Keratinocyte (primary cell): ENCODE measurements at places on chromosomes 2 and 18.

DNA sequence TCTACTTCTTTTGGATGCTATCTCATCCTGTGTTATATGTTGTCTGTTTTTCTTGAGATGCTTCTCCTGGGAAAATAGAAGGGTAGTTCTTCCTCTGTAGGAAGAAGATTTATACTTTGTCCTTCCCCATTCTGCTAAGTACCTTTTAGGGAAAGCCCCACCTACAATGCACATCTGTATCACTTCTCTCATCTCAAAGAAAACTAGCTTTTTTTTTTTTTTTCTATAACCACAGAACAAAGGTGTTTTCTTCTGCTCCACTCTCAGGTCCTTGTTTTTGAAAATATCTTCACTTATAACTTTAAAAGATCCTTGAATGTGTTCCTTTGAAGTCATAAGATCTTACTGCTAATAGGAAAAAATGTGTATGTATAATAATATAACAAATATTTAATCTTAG, 30.8 kb downstream of the CCDC150 start:
- DNase-seq, result no peak

DNA sequence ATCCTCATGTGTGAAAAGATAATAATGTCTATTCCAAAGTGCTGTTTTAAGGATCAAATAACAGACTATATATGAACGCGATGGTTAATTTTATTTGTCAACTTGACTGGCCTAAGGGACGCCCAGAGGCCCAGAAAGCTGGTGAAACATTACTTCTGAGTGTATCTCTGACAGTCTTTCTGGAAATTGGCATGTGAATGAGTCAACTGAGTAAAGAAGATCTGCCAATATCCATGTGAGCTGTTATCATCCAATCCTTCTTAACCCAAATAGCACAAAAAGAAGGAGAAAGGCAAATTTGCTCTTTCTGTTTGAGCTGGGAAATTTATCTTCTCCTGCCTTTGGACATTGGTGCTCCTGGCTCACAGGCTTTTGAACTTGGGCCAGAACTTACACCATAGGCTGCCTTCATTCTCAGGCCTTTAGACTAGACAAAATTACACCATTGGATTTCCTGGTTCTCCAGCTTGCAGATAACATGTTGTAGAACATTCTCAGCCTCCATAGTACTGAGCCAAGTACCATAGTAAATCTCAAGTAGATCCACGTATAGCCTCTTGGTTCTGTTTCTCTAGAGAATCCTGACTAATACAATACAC, 114.7 kb upstream of the DOCK10 start:
- DNase-seq, result no peak

- DNase-seq, result no peak
Observed at GRCh38 chr18:9870431-9871008, 15.3 kb upstream of the TXNDC2 start.

DNA sequence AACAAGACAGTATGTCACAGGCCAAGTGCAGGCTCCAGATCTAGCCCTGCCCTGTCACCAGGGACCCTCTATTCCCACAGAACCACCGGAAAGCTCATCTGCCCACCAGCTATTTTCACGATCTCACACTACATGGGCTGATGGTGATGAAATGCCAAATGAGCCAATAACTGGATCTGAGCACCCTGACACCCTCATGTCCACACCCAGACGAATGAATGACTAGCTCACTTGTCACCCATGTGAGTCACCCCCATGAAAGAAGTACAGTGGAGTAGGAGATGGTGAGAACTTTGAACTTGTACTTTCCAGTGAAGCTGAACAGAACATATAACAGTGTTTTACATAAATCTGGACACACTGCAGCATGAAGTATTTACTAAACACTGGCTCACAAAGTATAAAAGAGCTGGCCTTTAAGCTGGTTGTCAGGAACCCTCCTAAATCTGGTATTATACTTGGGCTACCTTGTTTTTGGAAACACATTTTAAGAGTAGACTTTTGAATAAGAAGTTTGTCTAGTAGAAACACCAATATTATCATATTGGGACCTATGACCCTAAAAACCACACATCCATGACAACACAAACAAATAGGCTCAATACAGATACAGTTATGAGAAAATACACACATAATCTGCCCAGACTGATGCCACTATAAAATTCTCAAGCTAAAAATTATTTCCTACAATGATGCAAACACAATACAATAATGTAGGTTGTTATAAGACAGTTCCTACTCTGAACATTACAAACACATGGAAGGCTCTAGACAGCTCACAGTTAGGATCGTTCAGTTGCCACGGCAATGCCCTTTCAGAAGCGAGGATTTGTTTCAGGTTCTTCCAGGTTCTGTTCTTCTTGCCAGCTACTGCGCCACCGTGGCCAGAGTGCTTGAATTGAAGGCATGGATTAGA, 19.0 kb downstream of the INO80C start:
- peak; percentile 96 for DNase-seq

GRCh38 chr2:200864176-200865034, at the start of gene CLK1:
Gene CLK1 (minus strand): TSS chr2:200864658. CDS start chr2:200861862, 2,796 bp downstream.
- DNase-seq, result no peak

DNA sequence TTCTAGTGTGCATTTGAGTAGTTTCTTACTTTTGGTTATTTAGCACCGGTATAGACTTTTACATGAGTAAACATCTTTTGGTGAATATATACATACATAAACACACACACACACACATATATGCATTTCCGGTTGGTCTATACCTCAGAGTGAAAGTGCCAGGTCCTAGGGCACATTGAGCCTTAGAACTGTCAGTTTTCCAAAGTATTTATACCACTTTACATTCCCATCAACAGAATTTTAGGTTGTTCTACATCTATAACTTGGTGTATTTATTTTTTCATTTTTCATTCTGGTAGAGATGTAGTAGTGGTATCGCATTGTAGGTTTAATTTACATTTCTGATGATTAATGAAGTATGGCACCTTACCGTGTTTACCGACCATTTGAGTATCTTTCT, 22.6 kb downstream of the MMADHC start:
- no peak for DNase-seq

GRCh38 chr2:183666031-183666430, 541.8 kb downstream of the NUP35 start:
- DNase-seq, result no peak

DNA sequence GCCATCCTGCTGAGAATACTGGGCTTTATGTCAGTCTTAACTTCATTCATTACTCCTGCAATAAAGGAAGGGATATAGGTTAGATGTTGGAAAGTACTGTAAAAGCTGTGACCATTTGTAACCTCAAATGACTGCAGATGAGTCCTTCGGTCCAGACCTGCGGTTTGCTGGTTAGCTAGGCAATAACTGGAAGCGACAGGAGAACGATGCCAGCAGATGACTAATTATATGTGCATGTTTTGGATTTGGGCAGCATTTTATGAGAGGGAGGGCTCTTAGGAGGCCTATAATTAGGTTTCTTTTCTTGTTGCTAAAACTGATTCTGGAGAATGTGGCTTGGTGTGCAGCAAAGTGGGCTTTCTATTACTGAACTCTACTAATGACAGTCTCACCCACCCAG, 205.6 kb downstream of the TMEM182 start:
- no peak for DNase-seq

DNA sequence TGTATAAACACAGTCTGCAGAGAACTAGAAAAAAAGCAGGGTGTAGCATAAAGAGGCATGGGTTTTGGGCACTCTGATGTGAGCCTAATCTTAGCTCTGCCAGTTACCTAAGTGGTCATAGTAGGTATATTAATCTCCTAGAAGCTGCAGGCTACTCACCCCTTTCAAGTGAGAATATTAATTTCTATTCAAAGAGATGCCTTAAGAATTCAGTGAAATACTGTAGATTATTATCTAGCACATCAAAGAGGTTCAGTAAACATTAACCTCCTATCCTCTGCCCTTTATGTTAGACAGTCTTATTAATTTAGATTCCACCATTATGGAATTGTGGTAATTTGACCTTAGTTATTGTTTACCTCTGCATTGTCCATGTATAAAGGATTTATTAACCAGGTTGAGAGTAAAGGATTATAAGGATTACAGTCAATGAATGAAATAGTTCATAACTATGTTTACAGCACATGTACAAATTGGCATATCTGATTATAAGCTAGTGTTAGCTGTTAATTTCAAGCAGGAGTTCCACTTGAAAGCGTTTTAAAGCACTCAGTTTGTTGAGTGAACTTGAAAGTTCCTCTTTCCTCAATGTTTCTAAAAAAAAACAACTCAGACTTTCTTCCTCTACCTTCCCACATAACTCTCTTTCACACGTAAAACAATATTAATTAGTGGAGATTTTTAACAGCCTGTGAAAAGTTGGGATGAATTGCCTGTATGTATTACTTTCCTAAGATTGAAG, 150.6 kb upstream of the EPC2 start:
- no peak for DNase-seq

GRCh38 chr2:98378901-98379300, 32.6 kb downstream of the CNGA3 start:
- DNase-seq, result peak; percentile 7

DNA sequence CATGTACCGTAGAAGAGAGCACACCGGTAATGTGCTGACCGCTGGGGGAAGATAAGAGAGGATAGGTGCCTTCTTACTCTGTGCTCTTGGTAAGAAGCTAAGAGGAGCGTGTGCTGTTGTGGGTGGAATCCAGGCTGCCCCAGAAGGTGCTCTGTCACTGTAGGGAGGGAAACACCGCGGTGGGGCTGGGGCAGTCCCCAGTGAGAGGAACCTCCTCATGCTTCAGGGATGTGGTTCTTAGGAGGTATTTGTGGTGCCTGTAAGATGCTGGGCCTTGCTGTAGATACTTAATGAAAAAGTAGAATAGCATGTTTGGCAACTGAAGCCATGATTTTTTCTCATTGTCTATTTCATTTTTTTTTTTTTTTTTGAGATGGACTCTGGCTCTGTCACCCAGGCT, 1.1 kb downstream of the COLEC11 start:
- no peak for DNase-seq

DNA sequence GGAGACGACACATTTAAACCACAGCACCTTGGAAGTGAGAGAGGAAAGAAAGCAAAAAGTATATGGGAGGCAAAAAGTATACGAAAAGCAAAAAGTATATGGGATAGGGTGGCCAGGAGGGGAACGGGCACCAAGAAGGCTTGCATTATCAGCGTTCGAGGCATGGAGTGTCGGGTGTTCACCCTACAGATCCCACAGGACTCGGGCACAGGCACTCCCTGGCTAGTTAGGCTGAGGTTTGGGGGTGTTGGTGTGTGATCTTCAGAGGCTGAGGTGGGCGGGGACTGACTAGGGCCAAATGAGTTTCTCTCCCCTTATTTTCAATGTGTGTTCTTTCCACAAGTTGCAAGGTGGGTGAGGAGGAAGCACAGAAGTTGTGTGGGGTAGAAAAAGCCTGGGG, 86.6 kb downstream of the EVA1A start:
- no peak for DNase-seq

DNA sequence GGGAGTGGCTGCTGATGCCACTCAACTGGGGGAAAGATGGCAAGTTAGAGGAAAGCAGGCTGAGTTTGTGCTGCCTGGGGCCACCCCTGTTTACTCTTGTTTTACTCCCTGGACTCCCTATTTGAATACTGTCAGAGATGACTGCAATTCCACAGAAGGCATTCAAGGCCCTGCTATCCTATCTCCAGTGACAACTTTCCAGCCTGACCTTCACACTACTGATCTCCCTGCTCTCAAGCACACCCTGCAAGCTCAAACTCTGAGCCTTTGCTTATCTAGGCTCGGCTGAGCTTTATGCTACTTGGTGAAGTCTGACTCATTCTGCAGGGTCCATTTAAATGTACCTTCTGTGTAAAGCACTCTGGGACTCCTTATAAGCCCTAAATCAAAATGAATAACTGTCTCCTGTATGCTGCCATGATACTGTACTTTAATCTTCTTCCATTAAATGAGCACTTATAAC, 39.3 kb upstream of the DSG1 start:
- no peak for DNase-seq

DNA sequence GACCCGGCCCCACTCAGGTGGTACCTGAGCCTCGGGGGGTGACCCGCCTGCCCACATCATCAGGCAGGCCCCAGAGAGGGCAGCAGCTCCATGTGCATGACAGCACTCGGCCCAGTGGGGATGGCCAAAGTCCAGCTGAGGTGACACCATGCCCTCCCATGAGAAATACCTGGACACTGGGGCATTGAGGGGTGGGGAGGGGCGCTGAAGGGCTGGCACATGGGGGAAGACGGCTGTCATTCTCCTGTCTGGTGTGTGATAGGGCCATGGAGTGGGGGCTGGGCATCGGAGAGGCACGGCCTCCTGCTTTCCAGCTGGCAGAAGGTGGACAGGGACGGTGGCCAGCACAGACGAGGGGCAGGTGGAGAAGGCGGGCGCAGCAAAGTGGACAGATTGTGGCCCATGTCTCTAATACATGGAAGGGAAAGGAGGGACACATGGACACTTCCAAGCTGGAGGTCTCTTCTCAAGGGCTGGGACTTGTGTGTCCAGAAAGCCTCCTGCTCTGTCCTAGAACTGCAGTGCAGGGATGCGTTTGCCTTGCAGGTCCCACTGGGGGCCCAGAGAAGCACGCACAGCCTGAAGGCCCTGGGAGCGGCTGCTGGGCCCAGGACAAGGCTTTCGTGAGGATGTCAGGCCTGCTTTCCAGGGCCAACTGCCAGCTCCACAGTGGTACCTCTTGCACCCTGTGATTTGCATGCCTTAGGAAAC, 302.2 kb downstream of the NDUFA10 start:
- DNase-seq, result no peak

DNA sequence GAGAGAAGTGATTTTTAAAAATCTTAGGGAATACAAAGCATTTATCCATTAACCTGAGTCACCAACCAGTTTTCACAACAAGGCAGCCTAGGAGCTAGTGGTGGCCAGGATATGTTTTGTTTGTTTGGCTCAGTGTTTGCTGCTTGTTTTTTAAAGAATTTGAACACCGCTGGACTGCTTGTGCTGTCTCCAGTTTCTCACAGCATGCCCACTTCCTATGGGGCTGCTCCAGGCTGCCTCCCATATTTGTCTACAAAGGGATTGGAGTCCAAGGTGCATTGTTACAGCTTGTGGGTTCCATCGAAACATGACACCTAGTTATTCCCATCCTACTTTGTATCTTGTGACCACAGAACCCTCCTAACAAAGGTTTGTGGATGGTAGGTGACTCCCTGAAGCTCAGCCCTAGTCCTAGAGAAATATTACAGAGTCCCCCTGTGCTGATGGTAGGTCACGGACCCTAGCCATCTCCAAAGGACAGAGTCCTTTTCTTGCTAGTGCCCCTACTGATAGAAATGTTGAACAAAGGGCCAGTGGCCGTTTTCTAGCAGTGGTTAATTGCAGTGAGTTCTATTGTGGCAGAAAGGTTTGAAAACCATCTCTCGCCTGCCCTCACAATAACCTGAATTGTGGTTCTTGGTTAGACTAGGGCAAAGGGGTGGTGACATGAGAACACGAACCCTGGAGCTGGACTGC, 23.2 kb downstream of the GPR39 start:
- DNase-seq, result no peak

GRCh38 chr2:109463236-109463635, 150.5 kb downstream of the SEPTIN10 start:
- DNase-seq, result no peak

DNA sequence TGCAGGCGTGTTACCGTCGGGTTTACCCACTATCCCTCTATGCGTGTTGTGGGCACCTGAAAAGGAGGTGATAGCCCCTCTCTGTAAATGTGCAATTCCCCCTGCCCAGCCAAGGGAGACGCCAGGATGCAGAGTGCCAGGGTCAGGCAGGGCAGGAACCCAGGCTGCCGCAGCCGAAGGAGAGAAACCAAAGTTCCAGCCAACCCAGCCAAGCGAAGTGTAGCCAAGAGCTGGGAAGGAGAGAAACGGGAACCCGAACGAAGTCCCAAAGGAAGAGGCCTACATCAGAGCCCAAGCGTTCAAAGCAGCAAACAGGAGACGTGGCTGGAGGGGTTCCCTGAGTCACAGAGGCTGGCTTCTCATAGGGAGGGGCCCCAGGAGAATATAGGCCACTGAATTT, 24.2 kb upstream of the SPR start:
- DNase-seq, result no peak
